IMR-90 (cell line): ENCODE measurements at places on chromosomes 1 and 21.

DNA sequence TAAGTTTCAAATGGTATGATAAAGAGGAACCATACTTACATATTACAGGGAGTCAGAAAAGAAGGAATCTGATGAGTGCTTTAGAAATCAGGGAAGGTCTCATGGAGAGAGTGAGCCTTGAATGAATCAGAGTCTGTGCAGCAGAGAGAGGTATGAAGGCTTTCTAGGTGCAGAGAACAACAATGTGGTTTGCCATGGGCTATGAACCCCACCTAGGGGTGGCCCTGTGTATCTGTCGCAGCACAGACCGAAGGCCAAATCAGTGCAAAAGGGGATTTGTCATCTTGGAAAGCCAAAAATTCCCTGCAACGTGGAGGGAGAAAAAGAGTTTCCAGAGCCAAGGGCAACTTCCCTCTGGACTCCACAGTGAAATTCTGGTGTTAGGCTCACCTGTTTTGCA is 3.5 kb downstream of the PAPPA2 start:
- no peak for DNase-seq
- H3K27me3 ChIP-seq, result no peaks in the 10 kb centered on the region
- no peak overlapping the region for H3K27ac ChIP-seq
- no peak overlapping the region for H3K4me3 ChIP-seq

DNA sequence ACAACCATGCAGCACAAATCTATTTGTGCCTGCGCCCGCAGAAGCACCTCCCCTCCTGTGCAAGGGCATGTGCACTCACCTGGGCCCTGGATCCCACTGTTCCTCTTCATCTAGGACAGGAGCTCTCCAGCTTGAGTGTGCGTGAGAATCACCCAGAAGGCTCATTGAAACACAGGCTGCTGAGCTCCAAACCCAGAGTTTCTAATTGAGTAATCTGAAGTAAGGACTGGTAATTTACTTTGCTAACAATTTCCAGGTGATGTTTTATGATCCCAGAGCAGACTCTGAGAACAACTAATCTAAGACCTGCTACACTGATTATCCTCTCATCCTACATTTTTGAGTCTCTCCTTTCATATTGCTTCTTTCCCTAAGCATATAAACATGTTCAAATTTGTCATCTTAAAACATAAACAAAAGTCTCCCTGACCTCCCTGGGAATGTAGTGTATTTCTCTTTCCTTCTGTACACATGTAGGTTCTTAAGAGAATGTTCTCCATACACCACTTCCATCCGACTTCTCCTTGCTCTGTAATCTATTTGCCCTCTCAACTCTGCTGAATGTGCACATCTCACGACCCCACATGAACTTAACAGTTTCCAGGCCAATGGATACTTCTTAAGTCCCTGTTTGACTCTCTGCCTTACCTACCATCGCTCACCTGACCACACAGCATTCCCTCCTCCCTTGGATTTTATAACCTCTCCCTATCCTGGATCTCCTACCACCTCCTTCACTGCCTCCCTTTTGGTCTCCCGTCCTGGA is 522.5 kb downstream of the SMYD3 start:
- no peak overlapping the region for H3K4me3 ChIP-seq
- no peaks in the 10 kb centered on the region for H3K36me3 ChIP-seq
- peak; percentile 64 for DNase-seq
- peaks cover 18% of the 10 kb centered on the region for H3K4me1 ChIP-seq
- peak overlapping the region; percentile 80; the same call in 1 of the 2 replicates for H3K27ac ChIP-seq
- no peaks in the 10 kb centered on the region for H3K27me3 ChIP-seq

GRCh38 chr21:36408568-36408967 is 23.4 kb downstream of the CHAF1B start:
- no peak for DNase-seq
- no peak overlapping the region; the same call in 1 of the 2 replicates for H3K27ac ChIP-seq
- no peak overlapping the region for H3K4me3 ChIP-seq
- H3K4me1 ChIP-seq, result peaks cover 6% of the 10 kb centered on the region
- H3K36me3 ChIP-seq, result peaks cover 8% of the 10 kb centered on the region

DNA sequence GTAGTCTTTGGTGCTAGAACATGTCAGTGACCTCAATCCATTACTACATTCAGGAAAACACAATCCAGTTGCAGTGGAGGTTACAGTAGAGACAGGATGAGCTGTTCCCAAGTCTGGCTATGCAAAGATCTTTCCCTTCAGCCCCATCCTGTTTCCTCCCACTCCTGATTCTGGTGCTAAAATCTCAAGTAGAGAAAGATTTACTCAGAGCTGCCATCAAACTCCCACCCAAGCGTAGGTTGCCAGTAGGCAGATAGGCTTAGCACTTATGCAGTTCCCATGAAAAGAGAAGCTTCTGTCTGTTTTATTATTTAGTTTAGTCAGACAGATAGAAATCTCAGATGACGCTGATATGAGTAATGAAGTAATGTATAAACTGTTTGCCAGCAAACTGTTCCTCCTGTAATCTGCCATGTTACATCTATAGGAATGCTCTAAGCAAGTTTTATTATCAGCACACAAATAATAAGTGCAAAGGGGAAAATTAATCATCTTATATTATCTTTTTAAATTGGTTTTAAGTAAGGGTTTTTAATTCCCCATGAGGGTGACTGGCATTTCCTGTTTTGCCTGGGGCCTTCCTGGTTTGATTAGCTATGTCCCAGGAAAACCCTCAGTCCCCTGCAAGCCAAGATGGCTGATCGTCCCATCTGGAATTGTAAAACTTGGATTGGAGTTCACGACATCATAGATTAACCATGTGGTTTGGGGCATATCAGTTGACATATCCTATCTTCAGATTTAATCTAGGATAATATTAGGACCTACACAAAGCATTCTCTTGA is 188.3 kb upstream of the PALMD start:
- no peak overlapping the region for H3K27ac ChIP-seq
- H3K4me3 ChIP-seq, result no peak overlapping the region
- no peaks in the 10 kb centered on the region for H3K27me3 ChIP-seq
- DNase-seq, result peak; percentile 89
- no peaks in the 10 kb centered on the region for H3K36me3 ChIP-seq
- H3K4me1 ChIP-seq, result peaks cover 4% of the 10 kb centered on the region; the same call in 1 of the 2 replicates

- H3K36me3 ChIP-seq, result no peaks in the 10 kb centered on the region
- H3K4me1 ChIP-seq, result no peaks in the 10 kb centered on the region
- no peak overlapping the region for H3K27ac ChIP-seq
- no peak overlapping the region for H3K4me3 ChIP-seq
These were observed 251.4 kb downstream of the ZNF648 start for GRCh38 chr1:181809991-181810545.

- H3K27me3 ChIP-seq, result no peaks in the 10 kb centered on the region
- H3K4me1 ChIP-seq, result peaks cover 31% of the 10 kb centered on the region
- peak; percentile 99 for DNase-seq
These were observed 43.7 kb downstream of the BACH1 start for GRCh38 chr21:29342363-29342957.
